ENCODE measurements at places on chromosomes 13 and 19.

DNA sequence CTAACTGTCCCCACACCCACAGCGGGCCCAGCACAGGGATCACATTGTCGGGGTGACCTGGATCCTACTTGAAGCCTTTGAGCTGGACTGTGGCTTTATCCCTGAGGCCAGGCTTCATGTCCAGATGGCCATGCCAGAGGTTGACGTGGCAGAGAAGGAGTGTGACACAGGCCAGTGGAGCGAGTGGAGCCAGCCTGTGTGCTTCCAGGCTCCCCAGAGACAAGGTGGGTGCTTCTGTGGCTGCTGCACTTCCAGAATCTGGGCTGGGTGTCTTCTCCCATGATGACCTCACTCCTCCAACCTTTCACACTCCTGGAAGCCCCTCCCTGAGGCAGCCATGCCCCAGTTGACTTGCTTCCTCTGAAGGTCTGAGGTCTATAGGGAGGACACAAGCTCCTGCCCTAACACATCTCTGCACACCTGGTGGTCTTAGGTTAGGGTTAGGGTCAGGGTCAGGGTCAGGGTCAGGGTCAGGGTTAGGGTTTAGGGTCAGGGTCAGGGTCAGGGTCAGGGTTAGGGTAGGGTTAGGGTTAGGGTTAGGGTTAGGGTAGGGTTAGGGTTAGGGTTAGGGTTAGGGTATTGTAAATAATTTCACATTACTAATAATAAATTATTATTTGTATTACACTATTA lies 13.1 kb upstream of the MZF1 start:
- no peak for DNase-seq

- DNase-seq = no peak
These were observed 3.0 kb downstream of the ENOX1 start for GRCh38 chr13:43783820-43784219.

GRCh38 chr19:18746401-18747325 lies 44.4 kb downstream of the COMP start:
- no peak for DNase-seq

GRCh38 chr19:21910318-21910717 lies 74.3 kb upstream of the ZNF43 start:
- no peak for DNase-seq

DNA sequence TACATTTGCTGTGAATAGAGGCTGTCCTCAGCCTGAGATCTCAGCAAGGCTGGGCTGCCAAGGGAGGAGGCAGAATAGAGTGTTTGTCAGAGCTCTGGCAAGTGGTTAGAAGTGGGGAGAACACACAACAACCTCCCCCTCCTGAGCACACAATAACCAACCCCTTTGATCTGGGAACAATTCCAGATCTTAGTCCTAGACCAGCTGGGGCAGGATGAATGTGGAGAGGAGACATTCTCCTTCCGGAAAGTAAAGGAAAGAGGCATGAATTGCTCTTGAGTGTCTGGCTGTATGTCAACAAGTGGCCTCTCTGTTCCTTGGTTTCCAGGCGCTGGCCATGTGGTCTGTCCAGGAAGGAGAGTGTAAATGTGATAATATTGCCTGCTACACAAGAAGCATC lies 114.9 kb upstream of the TMTC4 start:
- DNase-seq = no peak

- DNase-seq = no peak
These were observed 20.8 kb downstream of the ADGRL1 start for GRCh38 chr19:14185158-14185557.

GRCh38 chr13:80823472-80823871 lies 482.5 kb upstream of the SPRY2 start:
- no peak for DNase-seq

DNA sequence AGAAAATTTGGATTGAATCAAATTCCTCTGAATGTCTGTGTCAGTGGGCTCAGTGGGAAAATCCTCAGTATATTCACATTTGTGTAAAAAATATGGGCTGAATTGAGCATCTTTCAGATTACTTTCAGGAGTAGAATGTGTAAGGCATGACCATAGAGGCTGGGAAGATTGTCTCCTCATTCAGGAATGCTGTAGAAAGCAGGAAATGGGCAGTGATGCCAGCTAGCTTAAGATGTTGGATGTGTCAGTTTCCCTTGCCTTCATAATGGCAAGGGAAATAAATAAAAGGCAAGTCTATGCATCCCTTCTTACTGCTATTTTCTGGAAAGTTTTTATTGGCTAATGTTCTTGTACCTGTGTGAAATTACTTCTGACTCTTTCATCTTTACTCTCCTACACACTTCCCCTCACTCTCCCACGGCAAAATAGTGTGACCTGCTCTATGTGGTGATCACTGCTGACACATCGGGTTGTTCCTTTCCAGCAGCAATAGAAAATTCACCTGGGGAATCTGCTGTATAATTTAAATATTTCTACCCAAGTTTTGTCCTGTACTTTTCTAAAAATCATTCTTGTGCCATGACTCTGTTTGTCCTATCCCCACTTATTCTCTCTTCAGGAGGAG lies 103.2 kb downstream of the LMO7 start:
- no peak for DNase-seq

DNA sequence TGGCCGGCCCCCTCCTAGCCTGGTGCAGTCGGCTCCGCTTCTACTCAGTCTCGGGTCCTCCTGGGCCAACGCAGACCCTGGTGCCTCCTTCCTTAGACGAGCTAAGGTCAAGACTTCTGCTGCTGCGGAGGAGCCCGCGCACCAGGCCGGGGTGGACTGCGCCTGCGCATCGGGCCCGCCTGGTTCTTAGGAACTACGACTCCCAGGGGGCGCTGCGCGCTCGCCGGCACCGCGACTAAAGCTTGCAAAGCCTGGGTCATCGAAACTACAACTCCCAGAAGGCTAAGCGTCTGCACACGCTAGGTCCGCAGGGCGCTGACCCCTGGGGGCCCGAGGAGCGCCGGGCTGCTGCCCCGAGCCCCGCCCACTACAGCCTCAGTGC lies at the start of gene ZNF835:
Gene ZNF835, minus strand, starts transcription at position 145 of the 382 bp plus-strand sequence. CDS start 6,559 bp downstream, outside the sequence.
- DNase-seq = peak; percentile 61

- DNase-seq = no peak
These were observed 7.7 kb downstream of the PGLYRP1 start for GRCh38 chr19:46014941-46015686.

DNA sequence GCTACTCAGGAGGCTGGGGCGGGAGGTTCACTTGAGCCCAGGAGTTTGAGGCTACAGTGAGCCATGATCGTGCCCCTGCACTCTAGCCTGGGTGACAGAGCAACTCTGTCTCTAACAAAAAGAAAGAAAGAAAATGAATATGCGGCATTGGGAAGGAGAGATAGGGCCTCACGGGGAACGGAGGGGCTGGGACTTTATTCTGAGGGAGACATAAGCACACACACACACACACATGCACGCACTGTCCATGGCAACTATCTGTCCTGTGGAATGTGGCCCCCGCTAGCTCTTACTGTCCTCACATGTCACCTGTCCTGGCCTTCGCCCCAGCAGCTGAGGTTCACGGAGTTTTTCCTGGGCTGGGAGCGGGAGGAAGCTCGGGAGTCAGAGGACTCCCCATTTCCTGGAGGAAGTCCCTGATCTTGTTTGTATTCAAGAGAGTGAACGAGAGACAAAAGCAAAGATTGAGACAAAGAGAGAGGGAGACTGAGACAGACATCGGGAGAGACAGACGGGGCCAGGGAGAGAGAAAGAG lies 654 bp downstream of the STAP2 start:
- DNase-seq = no peak

DNA sequence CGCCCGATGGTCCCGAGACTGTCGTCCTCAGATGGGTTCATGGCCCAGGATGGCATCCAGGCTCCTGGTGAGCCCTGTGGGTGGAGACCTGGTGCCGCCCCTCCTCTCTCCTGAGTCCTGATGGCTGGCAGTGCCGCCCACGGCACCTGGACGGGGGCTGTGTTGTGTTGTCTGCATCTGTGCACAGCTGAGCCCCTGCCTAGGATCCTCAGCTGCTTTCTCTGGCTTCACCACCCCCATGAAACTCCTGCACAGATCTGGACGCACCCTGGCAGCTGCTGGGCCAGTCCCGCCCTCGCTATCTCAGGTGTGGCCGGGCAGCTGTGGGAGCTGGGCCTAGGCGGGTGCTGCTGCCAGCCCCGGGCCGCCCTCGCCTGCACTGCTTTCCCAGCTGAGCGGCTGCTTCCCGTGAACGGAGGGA lies 27.7 kb downstream of the MCF2L start:
- DNase-seq = no peak

All from RPMI8226 (cell line).